ENCODE measurements at places on chromosomes 1 and 21.

GRCh38 chr1:48556186-48556850, 84.3 kb upstream of the SPATA6 start:
- DNase-seq = no peak

- DNase-seq = no peak
These were observed 57.9 kb upstream of the S1PR1 start for GRCh38 chr1:101178688-101179491.

DNA sequence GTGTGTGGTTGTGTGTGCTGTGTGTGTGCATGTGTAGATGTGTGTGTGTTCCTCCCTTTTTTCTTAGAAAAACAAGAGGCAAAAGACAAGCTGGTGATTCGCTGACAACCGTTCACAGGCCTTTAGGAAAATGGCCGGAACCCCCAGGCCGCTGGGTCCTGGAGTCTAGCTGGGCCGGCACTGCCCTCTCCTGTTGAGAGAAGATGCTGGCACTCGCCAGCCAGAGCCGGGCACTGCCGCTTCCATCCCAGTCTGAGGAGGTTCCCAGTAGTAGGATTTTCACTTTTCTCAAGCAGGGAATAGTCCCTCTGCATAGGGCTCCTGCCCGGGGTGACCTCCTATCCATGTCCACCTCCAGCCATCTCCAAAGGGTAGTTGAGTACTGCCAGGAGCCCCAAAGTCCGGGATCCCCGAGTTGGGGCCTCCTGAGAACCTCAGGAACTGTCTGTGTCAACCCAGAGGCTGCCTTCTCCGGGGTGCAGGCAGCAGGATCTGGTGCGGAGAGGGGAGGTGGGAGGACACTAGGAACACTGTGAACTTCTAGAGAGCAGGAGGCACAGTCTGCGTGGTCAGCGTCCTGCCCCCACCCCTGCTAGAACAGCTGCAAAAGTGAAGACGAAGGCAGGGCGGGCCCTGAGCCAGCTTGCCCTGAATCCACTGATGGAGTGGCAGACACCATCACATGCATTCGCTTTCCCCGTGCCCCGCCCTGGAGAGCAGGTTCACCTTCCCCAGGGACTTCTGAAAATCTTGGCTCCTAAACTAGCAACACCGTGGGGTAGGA, 44.1 kb upstream of the ARHGEF16 start:
- DNase-seq = no peak

GRCh38 chr1:212205006-212205405, 80.2 kb upstream of the PPP2R5A start:
- no peak for DNase-seq

DNA sequence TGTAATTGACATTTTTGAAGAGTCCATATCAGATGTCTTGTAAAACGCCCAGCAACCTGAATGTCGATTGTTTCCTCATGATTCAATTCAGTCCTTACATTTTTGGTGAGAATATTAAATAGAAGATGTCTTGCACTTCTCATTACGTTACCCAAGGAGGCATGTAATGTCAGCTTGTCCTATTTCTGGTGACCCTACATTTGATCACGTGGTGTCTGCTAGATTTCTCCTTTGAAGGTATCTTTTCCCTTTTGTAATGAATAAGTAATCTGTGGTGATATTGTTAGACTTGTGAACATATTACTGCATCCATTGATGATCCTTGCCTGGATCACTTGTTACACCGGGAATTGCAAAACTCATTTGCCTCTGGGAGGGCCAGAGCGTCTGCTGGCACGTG, 87.6 kb upstream of the DISP3 start:
- no peak for DNase-seq

GRCh38 chr1:213884942-213885341, 102.8 kb upstream of the PROX1 start:
- no peak for DNase-seq

DNA sequence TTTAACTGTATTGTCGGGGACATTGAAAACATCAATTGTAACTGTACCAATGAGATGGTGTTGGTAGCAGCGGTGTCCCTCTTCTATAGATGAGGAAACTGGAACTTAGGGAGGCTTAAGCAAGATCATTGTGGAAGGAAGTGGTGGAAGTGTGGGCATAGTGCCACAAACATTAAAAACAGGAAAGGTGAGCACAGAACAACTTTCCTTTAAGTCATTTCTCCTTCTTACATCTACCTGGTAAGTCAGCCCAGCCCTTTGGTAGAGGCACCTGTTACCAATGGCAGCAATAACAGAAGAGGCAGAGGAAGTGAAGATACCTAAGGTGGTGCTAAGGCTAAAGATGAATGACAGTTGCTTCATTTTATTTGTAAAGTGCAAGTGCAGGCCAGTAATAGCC, 12.0 kb upstream of the CTSS start:
- DNase-seq = no peak

Measured in SW 1271 (cell line).